Fibroblast of skin of scalp (primary cell): ENCODE measurements at places on chromosomes 3 and 15.

DNA sequence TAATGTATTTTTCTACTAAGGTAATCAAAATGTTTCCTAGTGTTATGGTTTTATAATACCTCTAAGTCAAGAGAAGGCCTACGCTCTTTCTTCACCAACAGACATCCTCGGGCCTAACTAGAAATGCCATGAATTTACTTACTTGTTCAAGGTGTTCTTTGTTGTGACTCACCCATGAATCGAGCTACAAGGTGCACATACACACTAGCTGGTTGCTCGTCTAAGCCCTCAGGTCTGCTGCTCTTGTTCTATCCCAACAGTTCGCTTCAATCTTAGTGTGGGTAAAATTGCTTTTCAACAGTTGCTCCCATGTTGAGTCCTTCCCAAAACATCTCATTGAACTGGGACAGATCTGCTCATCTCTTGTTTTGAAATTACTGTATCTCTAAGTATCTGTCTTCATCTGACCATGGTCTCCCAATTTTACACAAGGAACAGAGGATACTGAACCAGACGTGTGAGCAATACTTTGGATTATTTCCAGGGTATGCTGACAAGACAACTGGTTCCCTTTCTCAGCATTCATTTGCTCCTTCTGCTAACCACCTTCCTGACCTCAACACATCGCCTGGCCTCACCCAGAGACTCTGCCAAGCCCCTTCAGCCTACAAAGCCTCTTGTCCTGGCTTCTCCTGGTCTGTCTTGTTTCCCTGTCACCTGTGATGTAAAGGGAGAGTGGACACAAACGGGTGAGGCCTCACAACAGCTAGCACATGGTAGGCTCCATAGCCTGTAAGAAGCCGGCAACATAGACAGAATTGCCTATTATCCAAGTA lies 84.2 kb downstream of the NEDD4 start:
- DNase-seq = peak; percentile 78

DNA sequence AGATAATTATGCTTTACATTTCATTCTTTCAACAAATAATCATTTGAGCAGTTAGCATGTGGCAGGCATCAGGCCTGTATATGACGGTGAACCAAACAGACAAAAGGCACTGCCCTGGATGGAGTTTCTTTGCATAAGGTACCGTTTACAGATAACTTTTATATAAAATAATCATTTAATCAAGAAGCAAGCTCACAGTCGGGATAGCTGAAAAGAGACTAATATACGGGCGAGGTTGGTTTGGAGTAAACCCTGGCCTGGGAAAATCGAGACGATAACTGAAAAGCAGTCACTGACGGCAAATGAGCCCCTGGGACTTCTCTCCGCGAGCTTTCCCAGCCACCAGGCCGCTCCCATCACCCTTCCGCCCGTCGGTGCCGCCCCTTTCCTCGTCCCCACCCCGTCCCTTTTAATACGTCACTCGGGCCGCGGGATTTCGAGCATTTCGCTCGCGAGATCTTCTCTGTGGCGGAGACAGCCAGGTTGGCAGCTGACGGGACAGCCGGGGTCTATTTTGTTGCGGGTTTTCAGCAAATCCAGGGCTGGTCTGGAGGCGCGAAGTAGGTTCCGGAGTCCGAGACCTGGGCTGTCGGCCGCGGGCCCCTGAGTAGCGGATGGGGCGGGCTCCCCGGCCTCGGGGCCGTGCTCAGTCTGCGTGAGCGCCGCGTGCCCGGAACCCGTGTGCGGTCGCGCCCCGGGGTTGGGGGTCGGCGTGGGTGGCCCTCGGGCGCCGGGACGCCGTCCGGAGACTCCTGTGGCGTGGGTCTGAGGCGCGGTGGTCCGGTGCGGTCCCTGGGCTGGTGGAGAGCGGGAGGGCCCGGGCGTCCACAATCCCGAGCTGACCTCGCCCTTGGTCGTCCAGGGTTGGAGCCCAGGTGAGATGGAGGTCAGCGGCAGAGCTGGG lies at the start of gene NMD3:
Gene NMD3 (plus strand): TSS at position 462 of the 904 bp plus-strand sequence. CDS start 703 bp downstream, outside the sequence.
- peak; percentile 96 for DNase-seq

GRCh38 chr15:23467110-23467600 lies 20.1 kb upstream of the GOLGA6L2 start:
- peak; percentile 14 for DNase-seq

- DNase-seq = no peak
Measured at GRCh38 chr3:195758721-195759353, 38.1 kb downstream of the MUC20 start.

GRCh38 chr3:36146404-36146803 lies 233.9 kb upstream of the STAC start:
- no peak for DNase-seq

DNA sequence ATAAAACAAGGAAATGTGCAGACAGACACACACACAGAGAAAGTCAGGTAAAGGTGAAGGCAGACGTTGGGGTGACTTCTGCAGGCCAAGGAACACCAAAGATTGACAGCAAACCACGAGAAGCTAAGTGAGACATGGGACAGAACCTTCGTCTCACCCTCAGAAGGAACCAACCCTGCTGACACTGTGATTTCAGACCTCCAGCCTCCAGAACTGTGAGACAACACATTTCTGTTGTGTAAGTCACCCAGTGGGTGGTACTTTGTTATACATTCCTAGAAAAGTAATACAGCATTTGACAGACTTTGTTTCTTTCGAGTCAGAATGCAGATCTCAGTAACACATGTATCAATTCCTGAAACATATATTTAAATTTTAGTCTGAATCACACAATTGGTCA lies 7.1 kb downstream of the WDR72 start:
- no peak for DNase-seq

DNA sequence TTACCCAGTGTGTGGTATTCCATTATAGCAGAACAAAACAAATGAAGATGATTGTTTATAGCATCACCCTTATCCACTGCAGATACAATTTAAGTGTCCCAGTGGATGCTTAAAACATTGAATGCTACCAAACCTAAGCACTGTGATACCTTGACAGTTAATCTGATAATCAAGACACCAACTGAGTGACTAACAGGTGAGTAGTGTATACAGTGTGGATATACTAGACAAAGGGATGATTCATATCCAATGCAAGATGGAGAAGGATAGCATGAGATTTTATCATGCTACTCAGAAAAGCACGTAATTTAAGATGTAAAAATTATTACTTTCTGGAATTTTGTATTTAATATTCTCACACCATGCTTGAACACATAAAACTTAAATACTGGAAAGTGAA lies 1449.0 kb downstream of the OTOL1 start:
- no peak for DNase-seq

- peak; percentile 86 for DNase-seq
Measured at GRCh38 chr15:47439146-47440111, 277.9 kb upstream of the SEMA6D start.
